ENCODE measurements at places on chromosomes 1 and 21.
A peak's percentile ranks its signal among the peaks of the same experiment; 100 is the strongest.

GRCh38 chr1:16189003-16189402 lies 23.4 kb downstream of the ARHGEF19 start:
- no peak for DNase-seq

DNA sequence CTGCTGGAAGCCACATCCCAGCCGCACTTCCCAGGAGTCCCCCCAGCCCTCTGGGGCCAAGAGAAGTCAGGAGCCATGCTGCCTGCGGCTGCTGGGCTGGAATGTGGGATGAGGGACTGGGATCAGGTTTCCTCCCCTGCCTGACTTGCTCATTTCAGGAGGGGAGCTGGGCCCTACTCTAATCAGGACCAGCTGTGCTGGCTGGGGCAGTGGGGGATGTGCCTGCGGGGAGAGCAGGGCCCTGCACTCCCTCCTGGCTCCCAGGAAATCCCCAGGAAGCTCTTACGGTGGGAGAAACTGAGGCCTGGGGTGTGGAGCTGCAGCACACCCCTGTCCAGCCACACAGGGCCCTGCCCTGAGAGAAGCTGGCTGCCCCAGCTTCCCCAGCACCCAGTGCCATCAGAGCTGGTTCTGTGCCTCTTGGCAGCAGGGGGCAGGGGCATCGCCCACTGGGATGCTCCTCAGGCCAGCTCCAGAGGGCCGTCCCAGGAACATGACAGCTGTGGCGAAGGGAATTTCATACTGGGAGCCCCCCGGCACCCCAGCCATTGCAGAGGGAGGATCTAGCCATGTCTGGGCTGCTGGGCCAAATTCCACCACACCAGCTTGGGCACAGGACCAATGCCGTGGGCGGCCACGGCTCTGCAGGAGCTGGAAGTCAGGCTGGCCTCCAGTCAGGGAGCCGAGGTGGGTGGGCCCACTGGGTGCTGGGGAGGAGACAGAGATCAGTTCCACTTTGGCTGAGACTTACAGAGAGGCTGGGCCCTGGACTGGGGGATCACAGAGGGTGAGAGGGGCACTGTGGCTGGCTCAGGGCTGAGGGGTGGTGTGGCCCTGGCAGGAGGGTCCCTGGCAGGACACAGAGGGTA lies 21.3 kb upstream of the PRSS38 start:
- peak; percentile 74 for DNase-seq

DNA sequence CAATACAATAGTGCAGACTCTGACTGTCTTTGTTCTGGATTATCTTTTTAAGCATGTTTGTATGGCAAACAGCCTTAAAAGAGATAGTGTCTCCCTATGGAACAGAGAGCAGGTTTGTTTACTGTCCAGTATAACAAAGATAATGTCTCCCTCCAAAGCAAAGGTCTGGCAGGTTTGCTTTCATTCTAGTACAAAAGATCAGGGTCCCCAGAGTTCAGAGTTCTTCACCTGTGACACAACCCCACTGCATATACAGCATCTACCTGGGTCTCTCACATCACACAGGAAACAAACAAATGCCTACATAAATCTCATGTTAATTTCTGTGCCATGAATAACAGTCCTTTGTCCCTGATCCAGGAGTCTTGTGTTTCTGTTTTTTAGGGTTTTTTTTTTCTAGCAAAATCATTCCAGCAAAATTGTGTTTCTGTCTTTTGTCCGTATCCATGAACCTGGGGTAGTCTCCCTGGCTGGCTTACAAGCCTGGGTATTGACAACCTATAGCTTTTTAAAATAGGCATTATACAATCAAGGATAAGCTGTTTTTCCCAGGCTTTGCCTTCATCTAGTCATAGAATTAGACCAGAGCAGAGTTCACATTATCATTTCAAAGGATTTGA lies 89.4 kb upstream of the PTBP2 start:
- no peak for DNase-seq

DNA sequence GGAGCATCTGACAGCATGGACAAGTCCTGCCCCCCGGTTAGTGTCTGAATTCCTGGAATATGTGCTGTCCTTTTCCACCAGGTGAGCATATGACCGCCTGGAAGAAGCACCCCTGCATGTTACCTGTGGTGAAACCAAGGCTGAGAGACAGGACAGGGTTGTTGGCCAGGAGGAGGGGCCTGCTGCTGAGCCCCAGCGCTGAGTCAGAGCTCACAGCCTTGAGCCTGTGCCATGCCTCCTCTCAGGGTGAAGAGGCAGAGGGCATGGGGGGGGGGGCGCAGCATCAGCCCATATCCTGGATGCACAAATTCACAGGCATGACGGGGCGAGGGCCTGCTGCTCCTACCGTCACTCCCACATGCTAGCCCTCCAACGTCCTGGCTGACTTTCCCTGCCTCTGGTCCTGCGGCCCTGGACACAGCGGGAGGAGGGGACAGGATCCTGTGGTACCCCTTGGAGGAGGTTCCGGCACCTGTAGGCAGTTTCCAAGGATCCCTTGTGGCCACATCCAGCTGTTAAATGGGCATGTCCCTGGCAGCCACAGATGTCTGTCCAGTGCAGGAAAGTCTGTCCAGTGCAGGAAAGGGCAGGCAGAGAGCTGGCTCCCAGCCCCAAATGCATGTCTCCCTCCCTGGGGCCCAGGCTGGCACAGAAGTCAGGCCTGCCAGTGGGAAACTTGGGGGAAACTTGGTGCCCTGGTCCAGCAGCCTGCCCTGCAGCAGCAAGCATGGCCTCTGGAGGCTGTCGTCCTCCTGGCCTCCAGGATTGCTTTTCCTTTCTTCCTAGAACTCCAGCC lies 23.9 kb downstream of the TTC34 start:
- no peak for DNase-seq

DNA sequence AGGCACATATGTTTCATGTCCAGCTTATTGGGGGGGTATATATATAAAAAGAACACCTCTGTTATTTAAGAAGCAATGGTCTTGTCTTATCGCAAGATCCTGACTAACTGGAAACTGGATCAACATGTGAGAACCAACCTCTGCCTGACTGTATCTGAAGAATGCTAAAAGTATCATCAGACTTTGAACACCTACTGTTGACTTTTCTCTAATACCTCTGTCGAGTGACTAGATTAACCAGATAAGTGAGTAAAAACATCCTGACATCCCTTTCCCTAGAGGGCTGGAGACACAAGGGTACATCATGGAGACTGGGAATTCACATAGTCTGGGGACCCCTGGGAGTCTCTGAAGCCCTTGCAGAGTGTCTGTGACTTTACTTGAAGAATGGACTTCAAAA lies 26.3 kb upstream of the PIGC start:
- DNase-seq: no peak

- peak; percentile 51 for DNase-seq
Measured at GRCh38 chr1:37146071-37146470, 111.8 kb upstream of the GRIK3 start.

DNA sequence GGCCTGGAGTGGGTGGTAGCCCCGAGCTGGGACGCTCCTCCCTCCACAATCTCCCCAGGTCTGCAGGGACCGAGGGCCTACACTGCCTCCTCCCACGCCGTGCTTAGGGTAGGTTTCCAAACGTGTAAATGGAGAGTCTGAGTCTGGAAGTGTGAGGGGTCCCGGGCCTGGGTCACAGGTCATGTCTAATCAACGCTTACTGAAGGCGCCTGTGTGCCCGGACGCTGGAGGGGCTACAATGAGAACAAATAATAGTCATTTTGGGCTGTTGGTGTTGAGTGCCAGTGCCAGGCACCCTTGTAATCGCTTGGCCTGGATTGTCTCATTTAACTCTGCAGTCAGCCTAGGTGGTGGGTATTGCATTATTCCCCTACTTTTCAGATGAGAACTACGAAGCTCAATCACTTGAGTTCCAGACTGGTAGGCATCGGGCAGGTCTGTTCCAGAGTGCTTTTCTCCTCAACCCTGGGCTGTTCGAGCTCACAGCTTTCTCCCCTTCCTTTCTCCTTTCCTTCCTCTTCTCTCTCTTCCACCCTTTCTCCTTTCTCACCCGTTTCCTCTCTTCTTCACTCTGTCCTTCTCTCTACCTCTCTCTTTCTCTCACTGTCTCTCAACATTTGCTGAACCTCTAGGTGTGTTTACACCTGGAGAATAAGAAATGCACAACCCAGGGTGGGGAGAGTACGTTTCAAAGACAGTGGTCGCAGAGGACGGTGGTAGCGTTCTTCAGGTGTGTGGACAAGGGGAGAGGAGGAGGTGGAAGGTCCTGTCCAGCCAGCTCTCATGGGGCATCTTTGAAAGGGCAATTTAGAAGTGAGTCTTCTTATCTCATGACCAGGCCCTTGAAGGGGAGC lies 883 bp downstream of the SLC66A1 start:
- no peak for DNase-seq

GRCh38 chr1:197178998-197179397 lies 32.5 kb upstream of the ASPM start:
- no peak for DNase-seq
